ENCODE measurements at places on chromosomes 11 and 22.

- DNase-seq = peak; percentile 69
These were observed 519 bp upstream of the ART5 start for GRCh38 chr11:3642071-3642951.

- DNase-seq = peak; percentile 44
These were observed 104.5 kb upstream of the RAG2 start for GRCh38 chr11:36702330-36703054.

- no peak for DNase-seq
These were observed 35.3 kb downstream of the MYBPC3 start for GRCh38 chr11:47317064-47317828.

GRCh38 chr11:64089493-64089892 lies 53.8 kb downstream of the FLRT1 start:
- no peak for DNase-seq

DNA sequence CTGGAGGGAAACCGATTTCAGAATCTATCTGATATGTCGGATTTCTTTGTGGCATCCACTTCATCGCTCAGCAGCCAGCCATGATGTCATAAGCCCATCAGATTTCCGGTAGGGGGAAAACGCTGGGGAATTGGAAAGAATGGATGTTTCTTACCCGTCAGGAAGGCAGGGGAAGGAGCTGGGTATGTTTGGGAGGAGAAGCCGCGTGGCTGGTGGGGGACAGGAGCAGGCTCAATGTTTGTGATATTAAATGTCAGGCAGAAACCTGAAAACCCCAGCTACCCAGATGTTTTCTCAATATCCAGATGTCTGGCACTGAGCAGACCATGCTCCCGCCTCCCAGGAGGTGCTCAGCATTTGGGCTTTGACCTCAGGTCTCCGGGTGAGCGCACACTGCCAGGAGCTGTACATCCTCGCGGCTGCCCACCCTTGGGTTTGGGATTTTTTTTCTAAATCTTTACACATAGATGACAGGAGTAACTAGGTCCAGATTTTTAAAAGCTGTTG lies 67.5 kb downstream of the NFAM1 start:
- no peak for DNase-seq

DNA sequence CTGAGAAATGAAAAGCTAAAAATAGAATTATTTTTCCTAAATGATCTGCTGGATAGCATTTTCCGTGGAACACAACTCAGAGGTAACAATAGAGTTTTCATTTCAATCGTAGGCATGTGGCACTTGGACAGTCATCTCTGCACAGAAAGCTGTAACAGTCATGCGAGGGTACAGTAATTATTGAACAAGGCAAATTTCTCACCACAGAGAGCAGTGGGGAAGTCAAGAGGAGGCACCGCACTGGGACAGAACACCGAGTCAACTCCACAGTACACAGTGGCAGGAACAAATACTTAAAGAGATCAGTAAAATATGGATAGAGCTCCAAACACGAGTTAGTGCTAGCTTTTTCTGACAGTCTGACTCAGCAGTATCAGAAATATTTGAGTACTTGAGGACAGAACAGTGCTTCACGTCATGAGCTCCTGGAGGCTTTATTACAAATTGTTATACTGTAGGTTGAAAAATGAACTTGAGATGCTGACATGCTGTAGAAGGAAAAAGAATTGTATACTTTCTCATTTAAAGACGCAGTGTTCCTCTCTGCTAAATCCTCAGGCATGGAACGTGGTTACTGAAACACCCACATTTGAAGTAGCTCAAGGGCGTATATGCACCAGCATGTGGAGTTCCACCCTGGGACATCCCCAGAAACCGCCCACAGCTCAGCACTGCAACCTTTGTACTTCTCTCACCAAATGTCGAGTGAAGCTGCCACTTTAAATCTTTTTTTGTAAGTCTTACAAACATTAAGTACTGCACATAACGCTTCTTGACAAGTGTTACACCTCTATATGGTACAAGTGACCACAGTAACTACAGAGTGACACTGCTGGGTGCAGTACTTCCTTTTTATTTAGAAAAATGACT lies 27.4 kb upstream of the YPEL1 start:
- no peak for DNase-seq

DNA sequence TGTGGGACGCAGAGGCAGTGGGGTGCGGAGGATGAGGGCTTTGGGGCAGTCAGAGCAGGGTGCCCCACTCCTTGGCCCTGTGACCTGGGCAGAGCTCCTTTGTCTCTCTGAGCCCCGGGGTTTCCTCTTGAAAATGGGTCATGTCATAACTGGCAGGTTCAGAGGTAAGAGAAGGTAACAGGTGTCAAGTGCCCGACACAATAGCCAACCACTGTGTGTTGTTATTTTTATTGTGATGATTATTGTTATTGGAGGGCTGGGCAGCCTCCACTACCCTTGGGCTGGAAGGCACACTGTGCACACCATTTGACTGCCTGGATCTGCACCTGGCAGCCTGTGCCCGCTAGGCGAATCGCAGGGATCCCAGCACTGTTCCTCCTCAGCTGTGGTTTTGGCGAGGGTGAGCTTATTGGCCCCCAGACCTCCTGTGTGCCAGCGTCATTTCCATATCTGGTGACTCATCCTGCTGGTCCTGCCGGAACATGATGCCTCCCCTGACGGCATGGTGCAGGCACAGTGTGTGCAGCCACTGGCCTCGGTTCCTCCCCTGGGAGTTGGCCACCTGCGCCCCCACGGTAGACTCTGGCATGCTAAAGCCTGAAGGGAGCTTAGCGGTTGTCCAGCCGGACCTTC lies 15.4 kb upstream of the SOX10 start:
- peak; percentile 83 for DNase-seq

DNA sequence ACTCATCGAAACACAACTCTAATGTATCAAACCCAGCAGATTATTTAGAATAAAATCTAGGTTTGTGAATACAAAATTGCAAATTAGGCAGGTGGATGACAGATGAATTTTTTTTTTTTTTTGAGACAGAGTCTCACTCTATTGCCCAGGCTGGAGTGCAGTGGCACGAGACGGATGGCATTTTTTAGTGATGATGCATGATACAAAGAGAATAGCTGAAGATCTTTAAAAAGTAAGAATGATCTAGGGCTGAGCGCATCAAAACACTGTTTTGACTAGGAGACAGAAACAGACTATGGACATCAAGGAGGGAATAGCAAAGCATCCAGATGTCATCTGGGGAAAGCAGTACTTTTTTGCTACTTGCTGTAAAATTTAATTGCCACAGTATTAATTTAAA lies 63.8 kb downstream of the IMMP1L start:
- peak; percentile 0 for DNase-seq

DNA sequence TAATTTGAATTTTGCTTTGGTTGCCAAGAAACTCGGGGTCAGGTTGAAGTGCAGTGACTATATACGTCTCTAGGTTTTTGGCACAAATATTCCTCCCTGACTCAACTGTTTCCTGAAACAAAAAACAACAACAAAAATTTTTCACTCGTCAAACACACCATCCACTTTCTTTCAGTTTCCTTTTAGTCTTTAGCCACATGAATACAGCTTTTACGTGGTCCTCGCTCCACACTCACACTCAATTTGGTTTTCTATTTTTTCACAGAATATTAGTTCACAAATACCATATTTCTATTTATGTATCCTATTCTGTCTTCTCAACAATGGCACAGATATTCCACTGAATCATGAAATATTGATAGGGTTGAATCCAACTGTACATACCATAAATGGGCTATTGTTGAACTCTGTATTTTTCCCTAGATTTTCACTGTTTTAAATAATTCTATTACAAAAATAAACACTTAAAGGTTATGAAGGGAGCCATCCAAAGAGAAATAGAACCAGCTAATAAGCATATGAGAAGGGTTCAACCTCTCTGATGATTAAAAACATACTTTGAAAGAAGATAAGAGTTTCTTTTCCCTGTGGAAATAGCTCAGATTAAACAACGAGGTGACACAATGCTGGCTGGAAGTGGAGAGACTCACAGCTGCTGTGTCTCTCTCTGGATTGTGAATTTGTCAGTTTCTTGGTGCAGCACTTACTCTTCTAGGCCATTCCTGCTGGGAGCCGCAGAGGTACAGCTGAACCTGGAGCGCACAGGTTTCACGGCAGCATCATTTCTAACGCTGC lies 5.1 kb upstream of the FBLN1 start:
- DNase-seq = no peak

- DNase-seq = peak; percentile 77
These were observed 24.6 kb upstream of the LDLRAD3 start for GRCh38 chr11:35919244-35919643.

DNA sequence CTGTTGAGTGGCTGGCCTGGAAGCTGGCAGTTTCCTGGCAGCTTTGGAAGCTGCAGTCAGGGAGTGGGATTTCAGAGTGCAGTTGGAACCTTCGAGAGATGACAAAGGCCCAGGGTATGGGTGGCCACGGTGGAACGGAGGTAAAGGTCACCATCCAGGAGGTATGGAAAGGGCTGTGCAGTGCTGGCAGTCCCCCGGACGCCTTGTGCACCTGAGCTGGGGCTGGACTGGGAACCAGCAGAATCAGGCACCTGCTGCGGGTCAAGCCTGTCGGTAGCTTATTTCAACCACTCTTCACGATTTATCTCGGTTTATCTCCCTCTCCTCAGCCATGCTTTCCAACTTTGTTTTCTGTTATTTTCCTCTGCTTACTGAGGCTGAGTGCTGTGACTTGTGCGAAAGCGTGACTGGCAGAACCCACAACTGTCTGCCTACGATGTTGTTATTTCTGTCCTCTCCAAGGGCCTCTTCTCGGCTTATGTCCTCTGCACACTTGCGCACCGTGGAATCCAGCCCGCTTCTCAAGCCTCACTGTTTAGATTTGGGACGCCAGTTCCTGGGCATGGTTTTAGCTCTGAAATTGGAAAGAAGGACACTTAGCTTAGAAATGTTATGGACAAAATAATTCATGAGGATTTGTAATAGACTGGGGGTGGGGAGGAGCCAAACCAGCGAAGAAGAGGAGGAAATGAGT lies 24.0 kb upstream of the ATXN10 start:
- DNase-seq = no peak

DNA sequence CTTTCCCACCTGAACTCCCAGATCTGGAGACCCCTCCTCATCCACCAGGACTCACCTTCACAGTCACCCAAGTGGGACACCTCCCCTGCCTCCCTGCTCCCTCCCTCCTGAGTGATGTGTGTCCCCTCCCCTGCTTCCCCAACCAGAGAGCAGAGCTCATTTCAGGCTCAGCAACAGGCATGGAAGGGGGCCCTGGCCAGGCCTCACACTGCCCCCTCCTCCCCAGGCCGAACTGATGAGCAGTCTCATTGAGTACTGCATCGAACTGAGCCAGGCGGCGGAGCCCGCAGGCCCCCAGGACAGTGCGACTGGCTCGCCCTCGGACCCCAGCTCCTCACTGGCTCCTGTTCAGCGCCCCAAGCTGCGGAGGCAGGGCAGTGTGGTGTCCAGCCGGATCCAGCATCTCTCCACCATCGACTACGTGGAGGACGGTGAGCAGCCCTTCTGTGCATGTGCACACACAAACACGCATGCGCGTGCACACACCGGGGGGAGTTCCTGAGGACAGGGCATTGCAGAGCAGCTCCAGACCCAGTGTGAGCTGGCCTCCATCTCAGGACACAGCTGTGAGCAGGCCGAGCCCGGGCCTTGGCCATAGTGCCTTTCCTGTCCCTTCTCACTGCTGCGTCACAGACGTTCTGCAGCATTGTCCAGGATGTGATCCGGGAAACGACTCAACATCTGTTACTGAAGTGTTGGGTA lies 17.8 kb upstream of the NEAT1 start:
- DNase-seq = no peak

- no peak for DNase-seq
These were observed 105.3 kb downstream of the GRAMD1B start for GRCh38 chr11:123535401-123535800.

DNA sequence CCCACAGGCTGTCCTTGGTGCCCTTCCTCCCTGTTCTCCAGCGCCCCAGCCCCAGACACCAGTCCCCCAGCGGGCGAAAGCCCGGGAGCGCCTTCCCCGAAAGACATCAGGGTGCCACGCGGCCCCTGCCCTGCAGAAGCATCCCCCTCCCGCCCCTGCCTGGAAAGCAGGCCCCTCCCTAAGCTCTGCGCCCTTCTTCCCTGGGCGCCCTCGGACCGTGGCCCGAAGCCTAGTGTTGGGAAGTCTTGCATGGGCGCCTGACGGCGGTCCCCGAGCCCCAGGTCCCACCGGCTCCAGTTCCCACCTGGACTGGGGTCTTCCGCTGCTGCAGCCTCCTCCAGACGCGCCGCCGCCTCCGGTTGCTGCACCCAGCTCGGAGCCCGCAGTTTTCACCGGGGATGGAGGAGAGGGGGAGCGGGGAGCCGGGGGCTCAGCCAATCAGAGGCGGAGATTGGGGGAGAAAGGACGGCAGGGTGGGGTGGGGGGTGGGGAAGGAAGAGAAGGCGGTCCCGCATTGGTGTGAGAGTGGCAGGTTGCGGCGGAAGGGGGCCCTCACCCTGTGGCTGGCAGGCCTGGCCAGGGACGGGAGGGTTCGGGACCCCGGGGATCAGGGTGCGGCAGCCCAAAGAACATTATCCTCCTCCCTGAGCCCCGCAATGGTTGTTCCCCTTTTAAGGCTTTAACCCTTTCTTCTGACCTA lies at the start of gene THY1:
THY1 (minus strand) TSS at position 364 of the 700 bp plus-strand sequence. CDS start 2,267 bp downstream, outside the sequence.
- DNase-seq = peak; percentile 34

- DNase-seq = no peak
These were observed 37.7 kb upstream of the DMC1 start for GRCh38 chr22:38607680-38608079.

DNA sequence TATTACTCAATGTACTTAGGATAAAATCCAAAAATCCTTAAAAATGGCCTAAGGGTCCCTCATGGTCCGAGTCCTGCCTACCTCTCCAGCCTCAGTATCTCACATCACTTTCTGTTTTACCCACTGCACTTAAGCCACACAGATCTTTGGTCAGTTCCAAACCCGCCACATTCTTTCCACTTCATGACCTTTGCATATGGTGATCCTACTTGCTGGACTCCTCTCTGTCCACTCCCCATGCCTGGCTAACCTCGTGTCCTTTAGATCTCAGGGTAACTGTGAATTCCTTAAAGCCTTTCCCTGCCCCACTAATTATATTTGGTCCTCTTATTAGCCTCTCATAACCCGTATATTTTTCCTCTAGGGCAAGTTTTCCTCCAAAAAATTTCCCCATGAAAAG lies 1.2 kb downstream of the NUP160 start:
- no peak for DNase-seq

GRCh38 chr11:88206751-88207150 lies 31.5 kb upstream of the RAB38 start:
- no peak for DNase-seq

DNA sequence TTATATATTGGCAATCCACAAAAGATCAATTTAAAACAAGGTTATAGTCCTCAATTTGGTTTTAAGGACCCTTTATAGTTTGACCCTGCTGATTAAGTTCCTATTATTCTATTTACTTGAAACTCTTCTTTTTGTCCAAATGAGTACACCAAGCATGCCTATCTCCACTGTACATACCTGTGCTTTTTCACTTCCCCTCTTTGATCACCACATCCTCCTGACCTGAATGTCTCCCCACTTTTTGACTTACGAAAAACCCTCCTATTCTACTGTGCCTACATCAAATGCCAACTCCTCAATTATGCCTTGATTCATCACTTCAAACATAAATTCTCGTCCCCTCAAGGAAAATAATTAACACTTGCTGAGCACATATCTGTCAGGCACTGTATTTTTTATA lies 113.5 kb downstream of the SOX6 start:
- no peak for DNase-seq

- DNase-seq = peak; percentile 74
These were observed 1.1 kb upstream of the ADM start for GRCh38 chr11:10303558-10304363.
